ENCODE measurements at places on chromosomes 13 and 19.

GRCh38 chr19:12947702-12948611 lies 2.3 kb downstream of the RAD23A start:
- DNase-seq, result peak; percentile 75

DNA sequence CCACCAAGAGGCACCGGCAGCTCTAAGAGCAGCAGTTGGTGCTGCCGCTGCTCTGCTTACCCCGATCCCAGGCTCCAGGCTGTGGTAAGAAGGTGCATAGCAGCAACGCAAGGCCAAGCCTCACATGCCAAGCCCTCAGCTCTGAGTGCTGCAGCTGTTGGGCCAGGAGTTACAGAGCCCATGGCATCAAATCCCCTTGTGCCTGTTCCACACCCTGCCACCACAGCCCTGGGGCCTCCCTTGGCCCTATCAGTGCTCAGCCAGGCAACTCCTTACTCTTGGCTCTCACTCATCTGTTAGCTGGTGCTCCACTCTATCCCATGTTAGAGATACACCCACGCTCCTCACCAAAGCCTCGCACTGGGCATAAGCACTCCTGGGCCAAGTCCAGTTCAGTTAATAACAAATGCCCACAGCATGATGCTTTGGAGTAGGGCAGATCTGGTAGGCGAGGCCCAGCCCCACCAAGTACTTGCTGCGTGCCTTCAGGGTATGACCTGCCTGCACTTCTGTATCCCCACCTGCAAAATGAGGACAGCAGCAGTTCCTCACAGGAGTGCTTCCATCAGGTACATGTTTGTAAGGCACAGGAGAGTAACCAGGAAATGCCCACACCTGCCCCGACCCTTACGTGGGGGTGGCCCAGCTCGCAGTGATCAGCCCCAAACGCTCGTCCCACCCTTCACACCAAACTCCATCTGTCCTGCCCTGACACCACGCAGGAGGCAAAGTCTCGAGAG lies 16.2 kb downstream of the AKAP8L start:
- peak; percentile 54 for DNase-seq

DNA sequence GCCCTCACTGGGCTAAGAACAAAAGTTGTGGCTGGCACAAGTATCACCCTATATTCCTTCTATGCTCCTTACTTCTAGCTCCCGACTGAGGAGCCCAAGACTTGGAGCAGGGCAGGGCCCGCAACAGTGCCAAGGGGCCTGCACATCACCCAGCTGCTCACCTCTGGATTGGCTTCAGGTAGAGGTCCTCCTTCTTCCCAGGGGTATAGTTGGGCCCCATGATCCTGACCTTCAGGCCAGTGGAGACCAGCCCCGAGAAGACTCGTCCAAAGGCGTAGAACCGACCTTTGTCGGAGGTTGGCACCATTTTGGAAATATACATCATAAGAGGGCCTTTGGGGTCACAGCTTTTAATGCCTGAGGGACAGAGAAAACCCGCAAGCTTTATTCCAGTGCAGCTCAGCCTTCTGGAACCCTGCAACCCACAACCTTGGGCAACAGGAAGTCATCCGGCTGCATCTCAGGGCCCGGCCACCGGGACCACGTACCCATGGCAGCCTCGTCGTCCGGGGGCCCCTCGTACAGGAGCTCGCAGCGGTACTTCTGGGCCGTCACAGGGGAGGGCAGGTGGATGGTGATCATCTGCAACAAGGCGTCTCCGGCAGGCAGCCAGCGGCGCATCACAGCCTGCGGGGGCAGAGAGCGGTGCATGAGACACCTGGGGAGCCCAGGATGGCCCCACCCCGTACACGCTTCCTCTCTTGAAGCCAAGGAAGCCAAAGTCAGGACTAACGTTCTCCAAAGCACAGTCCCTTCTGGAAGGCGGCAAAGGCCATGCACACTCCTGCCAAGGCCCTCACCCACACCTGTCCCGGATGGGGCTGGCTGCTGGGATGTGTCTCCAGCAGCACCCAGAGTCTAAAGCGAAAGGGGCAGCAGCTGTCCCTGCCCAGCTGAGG lies 4.7 kb downstream of the EEF2 start:
- peak; percentile 68 for DNase-seq

- DNase-seq, result peak; percentile 94
Observed at GRCh38 chr19:48713041-48713863, 6.3 kb downstream of the MAMSTR start.

GRCh38 chr13:30576528-30576927 lies 41.2 kb upstream of the USPL1 start:
- no peak for DNase-seq

GRCh38 chr13:111239764-111240670 lies 80.4 kb upstream of the TEX29 start:
- no peak for DNase-seq

GRCh38 chr19:10390652-10391286 lies 10.4 kb upstream of the TYK2 start:
- peak; percentile 96 for DNase-seq

DNA sequence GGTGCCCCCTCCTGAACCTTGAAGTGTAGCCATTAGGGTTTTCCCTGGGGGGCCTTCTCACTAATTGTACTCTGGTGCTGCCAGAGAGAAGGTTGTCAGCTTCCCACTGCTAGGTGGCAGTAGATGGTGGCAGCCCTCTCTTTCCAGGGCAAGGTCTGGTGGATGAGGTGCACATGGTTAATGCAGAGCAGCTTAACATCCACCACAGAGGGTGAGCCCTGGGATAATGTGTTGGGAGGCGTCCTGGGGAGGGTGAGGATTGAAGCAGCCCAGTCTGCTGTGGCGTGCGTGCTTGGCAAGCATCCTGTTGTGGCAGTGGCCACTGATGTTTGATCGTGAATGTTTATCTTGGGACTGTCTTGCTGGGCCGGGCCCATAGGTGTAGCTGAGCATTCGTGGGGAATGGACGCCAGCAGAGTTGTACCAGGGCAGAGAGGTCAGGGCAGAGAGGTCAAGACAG lies 5.8 kb downstream of the EGLN2 start:
- DNase-seq, result peak; percentile 68

DNA sequence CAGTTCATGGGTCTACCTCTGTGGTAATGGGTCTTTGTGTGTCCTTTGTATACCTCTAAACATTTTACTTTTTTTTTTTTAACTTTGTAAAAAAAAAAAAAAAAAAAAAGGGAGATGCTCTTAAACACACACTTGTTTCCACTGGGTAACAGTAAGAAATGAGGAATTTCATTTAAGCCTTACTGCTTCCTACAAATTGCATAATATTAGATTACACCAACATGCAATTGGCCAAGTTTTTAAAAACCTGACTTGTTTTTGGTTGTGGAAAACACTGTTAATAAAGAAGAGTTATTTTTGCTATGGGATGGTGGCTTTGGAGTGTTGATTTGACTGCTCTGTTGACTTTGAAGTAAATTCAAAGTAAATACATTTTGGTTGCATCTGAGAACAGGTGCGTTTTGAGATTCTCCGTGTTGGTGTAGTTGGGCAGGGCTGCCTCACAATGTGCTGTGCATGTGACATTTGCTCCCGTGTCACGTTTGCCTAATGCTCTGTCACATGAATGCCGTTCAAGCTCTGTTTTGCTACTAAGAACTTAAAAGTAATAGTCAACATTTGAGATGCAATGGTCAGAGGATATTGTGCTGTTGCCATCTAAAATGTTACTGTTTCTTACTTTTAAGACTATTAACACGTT lies 202.4 kb downstream of the LMO7 start:
- DNase-seq, result no peak

DNA sequence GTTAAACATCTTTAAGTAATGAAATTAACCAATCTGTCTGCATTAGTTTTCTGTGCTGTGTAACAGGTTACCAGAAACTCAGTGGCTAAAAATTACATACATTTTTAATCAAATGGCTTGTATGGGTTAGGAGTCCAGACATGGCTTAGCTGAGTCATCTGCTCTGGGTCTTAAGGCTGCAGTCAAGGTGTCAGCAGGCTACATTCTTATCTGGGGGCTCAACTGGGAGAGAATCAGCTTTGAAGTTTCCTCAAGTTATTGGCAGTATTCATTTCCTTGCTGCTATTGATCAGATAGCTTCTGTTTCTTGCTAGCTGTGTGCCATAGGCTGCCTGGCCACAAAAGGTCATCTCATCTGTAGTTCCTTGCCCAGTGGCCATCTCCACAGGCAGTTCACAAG lies 1163.0 kb downstream of the DIAPH3 start:
- DNase-seq, result peak; percentile 11

- DNase-seq, result peak; percentile 48
Observed at GRCh38 chr19:11483366-11484111, 2.7 kb upstream of the ELAVL3 start.

DNA sequence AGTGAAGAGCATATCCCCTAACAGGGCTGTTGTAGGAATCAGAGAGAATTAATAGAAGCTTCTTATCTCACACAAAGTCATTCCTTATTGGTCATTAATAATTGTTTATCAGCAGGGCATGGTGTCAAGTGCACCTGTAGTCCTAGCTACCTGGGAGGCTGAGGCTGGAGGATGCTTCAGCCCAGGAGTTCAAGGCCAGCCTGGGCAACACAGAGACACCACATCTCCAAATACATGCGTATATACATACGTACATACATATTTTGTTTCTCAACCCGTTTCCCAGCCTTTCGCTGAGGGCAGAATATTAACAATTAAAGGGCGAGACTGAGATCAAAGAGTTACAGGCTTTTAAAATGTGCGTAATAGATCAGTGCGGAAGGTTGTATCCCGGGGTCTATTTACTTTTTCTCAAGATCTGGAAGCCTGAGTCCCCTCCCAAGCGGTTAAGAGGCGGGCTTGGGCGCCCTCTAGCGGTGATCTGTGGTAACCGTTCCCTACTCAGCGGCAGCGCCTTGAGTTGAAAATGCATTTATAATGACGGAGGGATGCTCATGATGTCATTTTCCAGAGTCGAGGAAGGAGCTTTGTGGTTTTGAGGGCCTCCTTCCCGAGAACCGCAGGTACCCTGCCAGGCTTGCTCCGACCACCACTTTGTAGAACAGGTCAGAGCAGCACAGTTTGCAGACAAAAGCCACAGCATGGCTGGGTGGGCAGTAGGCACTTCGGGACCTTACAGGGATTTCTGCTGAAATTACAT lies 169.6 kb upstream of the GPR12 start:
- DNase-seq, result no peak
